ENCODE measurements at places on chromosomes 1 and 21. TPM values are rescaled to one million over a fixed set of nuclear protein-coding genes. Genes with fewer than 3 reads are reported as not detected.

Gene OR2L8
- not detected for total RNA-seq

Gene TAF5L
- 10.0 TPM for total RNA-seq

Gene MRPS15
- 119 TPM for total RNA-seq

Gene TEDDM1
- not detected for total RNA-seq

Gene SRRM1
- 65.5 TPM for total RNA-seq

Gene FALEC
- not detected for total RNA-seq

DNA sequence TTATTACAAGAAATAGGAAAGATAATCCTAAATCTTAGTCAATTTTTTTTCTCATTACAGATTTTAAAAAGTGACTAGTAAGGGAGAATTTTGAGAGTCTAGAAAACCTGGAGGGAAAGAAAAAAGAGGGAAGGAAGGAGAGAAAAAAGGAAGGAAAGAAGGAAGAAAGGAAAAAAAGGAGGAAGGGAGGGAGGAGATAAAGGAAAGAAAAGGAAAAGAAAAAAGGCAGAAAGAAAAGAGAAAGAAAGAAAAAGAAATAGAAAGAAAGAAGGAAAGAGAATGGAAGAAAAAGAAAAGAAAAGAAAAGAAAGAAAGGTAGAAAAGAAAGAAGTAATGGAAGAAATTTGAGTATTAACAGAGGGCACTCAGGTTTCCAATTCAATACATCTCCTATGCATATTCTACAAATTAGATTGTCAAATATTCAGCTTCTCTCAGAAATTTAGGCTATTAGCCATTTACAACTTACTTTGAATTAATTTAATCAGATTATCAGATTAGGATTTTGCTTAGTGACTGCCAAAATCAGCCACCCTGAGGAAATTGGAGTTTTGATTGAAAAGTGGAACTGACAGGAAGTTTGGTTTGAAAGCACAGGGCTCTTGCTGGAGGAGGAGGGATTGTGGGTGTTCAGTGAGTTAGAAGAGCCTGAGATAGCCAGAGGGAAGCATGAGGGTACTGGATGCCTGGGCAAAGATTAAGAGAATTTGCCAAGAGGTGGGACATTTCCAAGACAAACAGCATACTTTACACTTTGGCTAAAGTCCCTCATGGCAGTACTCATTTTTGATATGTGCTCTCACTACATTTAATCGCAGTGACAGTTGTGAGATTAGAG, 677.8 kb downstream of the USP25 start:
- no peak for DNase-seq

DNA sequence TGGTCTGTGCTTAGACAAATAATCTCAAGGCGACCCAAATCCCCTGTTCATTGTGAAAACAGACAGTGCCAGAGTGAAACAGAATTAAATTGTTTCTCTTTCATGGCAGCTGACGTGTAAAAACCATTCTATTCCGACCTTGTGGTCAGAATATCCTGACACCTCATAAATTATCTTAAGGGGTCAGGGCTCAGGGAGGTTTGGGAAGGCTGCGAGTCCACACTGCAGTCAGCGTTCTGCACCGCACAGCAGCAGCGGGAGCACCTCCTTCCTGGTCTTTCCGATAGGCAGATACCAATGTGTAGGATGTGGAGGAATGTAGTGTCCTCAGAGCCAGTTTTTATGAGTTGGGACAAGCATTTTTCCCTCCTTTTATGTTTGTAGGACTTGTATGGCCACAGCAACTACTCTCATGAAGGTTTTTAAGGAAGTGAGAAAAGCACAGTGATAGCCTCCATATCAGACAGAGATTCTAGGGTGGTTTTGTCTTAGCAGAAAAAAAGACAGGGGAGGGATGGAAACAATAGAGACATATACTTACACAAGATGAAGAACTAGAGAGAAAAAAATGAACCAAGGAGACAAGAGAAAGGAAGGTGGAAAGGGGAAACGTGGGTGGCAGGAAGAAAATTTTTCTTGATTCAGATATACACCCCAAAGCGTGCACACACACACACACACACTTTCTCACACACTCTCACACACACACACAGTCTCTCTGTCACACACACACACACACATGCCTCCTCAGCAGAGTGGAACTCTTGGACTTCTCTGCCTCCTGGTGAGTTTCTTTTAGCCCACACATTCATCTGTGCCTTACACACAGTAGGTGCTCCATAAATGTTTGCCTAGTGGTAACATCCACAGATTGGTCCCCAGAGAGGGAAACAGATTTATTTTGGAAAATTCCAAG, 68.6 kb downstream of the NTMT2 start:
- no peak for DNase-seq

DNA sequence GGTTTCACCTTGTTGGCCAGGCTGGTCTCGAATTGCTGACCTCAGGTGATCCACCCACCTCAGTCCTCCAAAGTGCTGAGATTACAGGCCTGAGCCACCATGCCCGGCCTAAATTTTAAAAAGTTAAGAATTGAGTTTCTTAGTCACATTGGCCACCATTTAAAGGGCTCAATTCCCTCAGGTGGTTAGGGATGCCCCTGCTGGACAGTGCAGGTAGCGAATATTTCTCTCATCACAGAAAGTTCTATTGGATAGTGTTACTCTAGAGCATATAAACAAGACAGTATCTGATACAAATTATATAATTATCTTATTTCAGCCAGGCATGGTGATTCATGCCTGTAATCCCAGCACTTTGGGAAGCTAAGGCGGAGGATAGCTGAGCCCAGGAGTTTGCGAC, 320.2 kb downstream of the ZP4 start:
- DNase-seq, result no peak

- DNase-seq, result no peak
These were observed 3.9 kb downstream of the TMEM201 start for GRCh38 chr1:9592510-9593075.

- DNase-seq, result no peak
These were observed 69.0 kb upstream of the RAVER2 start for GRCh38 chr1:64675718-64676345.

- no peak for DNase-seq
These were observed 21.0 kb downstream of the NFYC start for GRCh38 chr1:40712405-40712944.

DNA sequence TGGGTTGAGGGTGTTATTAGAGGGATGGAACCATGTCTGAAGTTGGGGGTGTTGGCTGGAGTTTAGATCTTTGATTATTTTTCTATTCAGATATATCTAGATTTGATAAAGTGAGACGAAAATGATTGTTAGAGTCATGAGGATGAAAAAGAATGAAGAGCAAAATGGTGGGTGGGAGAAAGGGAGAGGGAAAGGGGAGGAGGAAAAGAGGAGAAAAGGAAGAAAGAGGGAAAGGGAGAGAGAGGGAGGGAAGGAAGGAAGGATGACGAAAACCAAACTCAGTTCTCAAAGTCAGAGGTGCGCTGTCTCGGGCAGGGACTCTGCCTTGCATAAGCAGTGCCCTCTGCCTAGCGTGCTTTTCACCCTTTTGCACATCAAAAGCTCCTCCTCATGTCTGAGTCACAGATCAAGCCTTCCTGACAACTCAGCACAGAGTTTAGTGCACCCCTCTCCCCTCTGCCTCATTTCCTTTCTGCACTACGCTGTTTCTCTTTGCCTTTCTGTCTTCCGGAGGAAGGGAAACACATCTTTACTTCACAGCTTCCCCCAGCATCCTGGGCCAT, 225.8 kb upstream of the PROX1 start:
- DNase-seq, result no peak

- no peak for DNase-seq
These were observed 2.9 kb downstream of the TTC22 start for GRCh38 chr1:54798206-54798605.

DNA sequence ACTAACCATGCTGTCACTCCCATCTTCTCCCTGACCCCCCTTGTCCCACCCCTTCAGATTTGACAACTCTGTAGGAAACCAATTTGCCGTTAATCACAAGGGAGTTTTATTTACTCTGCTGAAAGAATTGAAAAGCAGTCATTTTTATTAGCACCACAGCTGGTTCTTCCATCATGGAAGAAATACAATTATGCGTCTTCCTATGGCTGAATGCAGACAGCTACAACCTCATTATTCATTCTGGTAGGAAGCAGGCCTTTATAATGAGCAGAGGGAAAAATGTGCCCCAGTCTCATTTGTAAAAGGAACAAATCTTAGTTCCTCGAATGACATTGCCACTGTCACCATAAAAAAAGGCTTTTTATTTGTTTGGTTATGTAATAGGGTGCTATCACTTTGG, 35.2 kb downstream of the JUN start:
- no peak for DNase-seq

DNA sequence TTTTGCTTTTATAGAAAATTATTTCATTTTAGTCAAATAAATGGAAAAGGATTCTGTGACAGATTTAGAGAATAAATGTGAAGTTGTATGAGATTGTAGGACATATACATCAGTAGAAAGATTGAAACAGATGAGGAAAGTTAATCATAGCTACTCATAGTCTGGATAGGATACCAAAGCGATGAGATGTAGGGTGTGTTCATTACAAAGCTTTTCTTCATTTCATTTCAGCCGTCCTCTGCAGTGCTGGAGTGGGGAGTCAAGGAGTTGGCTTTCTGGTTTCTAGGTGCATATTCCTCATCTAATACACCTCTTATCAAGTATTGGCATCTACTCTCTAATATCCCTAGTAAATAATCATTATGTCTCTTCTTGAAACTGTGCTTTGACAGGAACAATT, 149.5 kb upstream of the NEGR1 start:
- no peak for DNase-seq

GRCh38 chr1:27218736-27219135, 15.7 kb upstream of the WDTC1 start:
- no peak for DNase-seq

- no peak for DNase-seq
These were observed 648.5 kb upstream of the PKN2 start for GRCh38 chr1:88035578-88035977.

GRCh38 chr1:206895837-206896242, 1.4 kb upstream of the IL24 start:
- no peak for DNase-seq

GRCh38 chr1:10082785-10083479, 50.2 kb downstream of the UBE4B start:
- DNase-seq, result no peak
